NCI-H1436 (cell line): ENCODE measurements at places on chromosomes 16 and 17.

DNA sequence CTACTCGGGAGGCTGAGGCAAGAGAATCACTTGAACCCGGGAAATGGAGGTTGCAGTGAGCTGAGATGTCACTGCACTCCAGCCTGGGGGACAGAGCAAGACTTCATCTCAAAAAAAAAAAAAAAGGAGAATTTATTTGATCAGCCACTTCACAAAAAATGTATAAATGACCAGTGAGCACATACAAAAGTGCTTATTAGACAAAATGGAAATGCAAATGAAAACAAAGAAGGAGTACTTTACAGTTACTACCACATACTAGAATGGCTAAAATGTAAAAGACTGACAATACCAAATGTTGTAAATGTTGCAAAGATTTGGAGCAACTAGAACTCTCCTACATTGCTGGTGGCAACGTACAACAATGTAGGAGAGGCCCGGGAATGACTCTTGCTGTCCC lies 241.8 kb upstream of the SOX9 start:
- no peak for DNase-seq

GRCh38 chr16:89033796-89034572 lies 57.0 kb upstream of the CBFA2T3 start:
- no peak for DNase-seq

DNA sequence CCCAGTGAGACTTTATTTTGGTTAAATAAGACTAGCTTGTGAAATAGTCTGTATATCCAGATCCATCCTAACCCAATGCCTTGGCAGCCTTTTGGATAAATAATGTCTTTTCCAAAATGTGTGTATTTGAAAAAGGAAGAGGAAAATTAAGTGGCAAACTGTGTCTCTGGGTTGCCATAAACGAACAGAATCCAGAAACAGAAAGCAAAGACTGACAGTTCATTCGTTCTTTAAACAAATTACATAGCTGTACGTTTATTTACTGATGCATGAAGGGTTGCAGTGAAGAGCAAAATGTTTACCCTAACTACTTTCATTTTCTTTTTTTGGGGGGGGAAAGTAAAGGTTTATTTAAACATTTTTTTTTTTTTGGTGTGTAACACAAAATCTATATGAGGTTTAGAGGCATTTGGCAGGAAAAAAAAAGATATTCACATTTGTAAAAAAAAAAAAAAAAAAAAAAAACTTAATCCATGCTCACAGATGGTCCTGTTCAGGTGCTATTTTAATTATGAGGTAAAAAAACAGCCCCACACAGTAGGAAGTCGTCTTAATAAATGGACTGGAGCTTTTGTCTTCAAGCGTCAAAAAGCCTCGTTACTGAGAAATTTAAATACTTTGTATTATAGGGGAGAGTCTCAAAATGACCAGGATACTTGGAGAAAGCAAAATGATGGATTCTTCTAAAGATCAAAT lies 245.9 kb downstream of the FTO start:
- no peak for DNase-seq

DNA sequence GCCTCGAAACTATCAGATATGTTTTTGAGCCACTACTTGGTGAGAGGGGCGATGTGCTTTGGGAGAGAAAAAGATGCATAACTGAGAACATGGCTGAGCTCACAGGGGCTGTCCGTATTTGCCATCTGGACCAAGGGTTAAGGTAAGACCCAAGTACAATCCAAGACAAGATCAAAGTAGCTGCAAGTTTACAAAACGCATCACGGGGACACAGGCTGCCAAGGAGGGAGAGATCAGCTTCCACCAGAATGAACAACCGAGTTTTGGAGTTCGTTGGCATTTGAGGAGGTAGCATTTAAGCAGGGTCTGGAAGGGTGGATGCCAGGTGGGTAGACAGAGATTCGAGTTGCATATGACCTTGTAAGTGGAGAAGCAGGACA lies 2.2 kb downstream of the PITPNC1 start:
- DNase-seq: no peak

DNA sequence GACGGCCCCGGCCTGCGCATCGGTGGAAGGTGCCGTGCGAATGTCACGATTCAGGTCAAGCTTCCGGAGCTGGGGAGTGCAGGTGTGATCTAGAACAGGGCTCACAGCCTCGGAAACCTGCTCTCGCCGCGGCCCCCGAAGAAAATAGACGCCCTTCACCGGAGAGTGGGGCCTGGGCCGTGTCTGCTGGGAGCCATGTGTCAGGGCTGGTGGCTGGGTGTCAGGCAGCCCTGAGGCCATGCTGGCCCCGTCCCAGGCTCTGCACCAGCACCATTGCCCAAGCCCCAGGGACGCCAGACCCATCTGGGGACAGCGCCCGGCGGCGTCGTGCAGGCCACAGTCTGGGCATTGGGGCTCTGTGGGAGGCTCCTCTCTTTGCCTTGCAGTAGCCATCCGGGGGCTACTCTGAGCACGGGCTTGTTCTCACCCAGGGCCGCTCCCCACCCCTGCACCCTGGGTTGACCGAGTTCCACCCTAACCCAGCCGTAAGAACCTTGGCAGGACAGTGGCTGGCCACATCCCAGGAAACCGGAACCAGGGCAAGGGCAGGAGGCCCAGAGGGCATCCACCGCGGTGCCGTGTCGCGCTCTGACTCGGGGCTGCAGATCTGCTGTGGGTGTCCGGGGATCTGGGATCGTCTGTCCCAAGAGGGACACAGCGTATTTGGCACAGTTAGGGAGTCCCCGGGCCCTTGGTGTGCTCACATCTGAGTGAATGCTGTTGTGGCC lies 5.3 kb upstream of the NUDT16L1 start:
- DNase-seq: no peak

- no peak for DNase-seq
Observed at GRCh38 chr17:69061721-69062556, 1.2 kb upstream of the ABCA9 start.

DNA sequence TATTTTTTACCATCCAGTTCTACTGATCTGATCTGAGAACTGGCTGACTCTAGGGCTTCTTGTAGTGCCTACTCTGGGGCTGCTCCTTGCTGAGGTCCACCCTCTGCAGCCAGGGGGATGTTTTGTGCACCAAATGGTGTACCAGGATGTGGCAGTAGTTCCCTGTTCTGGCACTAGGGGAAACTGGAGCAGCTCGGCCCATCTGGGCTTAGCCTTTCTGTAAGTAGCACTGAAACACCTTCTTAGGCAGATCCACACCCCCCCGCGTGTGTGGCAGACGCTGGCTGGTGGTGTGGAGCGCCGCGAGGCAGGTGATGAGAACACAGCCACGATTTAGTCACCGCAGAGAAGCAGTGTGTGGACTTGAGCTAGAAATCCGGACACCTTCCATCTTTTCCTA lies 17.0 kb downstream of the DUSP14 start:
- no peak for DNase-seq

DNA sequence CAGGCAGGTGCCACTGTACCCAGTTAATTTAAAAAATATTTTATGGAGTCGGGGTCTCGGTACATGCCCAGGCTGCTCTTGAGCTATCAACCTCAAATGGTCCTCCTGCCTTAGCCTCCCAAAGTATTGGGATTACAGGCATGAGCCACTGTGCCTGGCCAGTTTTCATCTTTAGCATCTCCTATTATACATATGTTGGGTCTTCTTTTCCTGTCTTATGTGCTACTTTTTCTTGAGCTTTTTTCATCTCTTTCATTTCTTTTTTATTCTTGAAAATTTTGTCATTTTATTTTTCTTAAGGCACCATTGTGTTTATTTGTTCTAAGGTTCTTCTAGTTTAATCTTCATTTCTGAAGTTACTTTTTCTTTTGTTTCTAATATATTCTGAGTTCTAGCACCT lies 20.7 kb downstream of the BANP start:
- no peak for DNase-seq

GRCh38 chr17:29883497-29883896 lies 46.5 kb downstream of the SSH2 start:
- no peak for DNase-seq

DNA sequence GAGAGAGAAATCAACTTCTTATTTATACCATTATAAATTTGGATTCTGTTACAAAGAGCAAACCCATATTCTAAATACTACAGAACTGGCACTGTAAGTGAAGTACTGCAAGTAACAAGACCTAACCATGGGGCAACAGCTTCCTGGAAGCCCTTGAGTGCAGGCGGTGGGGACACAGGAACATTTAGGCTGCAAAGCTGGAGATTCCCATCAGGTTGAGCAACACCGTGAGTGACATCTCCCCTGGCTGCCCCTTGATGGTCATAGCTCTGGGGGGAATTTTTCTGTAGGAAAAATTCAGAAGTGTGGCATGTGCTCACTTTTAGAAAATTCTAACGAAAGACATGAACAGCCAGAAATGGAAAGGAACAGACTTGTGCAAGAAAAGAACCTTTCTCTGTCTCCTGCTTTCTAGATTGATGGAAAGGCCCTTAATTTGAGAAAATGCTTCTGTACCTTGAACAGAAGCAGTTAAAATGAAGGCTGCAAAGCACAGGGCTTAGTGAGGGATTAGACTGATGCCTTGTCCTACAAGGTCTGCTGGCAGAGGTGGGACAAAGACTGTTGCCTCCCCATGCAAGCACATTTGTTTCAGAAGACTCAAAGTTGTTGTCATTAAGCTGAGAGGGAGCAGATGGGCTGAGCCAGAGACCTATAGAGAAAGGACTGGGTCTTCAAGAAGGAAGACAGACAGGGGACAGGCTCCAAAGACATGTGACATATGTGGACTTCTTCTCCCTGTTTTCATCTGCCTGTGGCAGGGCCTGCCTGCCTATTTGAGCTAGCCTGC lies 380.8 kb downstream of the SLC39A11 start:
- no peak for DNase-seq

- DNase-seq: no peak
Observed at GRCh38 chr16:17301593-17302135, 169.1 kb downstream of the XYLT1 start.

- no peak for DNase-seq
Observed at GRCh38 chr16:53937161-53937880, 233.4 kb downstream of the FTO start.

- no peak for DNase-seq
Observed at GRCh38 chr17:30366536-30366935, 12.2 kb upstream of the CPD start.

GRCh38 chr17:39450051-39450450 lies 1.0 kb downstream of the MED1 start:
- DNase-seq: no peak

- DNase-seq: no peak
Observed at GRCh38 chr17:18324140-18325050, 9.3 kb downstream of the SMCR8 start.

- no peak for DNase-seq
Observed at GRCh38 chr16:55592306-55592705, 25.8 kb downstream of the CAPNS2 start.

GRCh38 chr17:80959330-80960036 lies 32.2 kb upstream of the CHMP6 start:
- no peak for DNase-seq

DNA sequence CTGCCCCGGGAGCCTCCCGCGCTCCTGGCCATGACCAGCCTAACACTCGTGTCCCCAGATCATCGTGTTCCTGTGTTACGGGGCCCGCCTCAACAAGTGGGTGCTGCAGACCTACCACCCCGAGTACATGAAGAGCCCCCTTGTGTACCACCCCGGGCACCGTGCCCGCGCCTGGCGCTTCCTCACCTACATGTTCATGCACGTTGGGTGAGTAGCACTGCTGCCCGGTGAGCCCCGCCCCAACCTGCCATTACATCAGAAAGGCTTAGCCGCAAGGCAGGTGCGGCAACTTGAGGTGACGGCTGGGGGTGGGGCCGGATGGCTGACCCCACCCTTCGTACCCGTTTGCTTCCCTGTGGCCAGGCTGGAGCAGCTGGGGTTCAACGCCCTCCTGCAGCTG lies 1.4 kb downstream of the RHBDL1 start:
- DNase-seq: peak; percentile 79

DNA sequence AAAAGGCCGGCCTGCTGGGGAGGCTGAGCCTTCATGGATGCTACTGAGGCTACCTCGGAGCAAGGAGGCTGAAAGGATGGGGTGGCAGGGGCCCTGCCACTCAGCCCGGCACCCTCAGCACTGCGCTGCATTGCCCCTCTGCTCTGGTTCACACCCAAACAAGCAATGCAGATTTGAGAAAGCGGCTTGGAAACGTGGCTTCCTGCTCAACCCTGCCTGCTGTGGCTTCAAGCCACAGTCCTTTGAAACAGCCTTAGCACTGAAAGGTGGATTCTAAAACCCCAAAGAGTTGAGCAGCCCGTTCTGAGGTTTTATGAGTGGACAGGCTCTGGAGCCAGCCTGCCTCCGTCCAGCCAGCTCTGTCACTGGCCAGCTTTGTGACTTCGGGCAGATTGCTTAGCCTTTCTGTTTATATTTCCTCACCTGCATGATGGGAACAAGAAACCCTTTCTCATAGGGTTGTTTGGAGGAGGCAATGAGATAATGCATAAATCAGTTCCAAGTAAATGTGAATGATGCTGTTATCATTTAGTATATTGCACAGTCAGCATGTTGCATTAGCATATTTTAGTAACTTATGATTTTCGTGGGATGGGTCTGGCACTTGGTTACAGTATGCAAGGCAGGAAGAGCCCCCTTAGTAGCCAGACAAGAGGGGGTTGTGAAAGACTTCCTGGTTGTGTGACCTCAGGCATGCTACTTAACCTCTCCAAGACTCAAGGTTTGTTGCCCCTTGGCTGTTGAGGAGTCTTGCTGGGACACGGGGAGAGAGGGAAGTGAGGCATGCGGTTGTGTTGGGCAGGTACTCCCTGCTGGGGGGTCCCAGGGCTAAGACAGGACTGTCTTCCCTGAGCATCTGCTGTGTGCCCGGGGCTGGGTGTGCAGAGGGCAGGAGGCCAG lies 23.6 kb downstream of the CRISPLD2 start:
- DNase-seq: no peak

- DNase-seq: no peak
Observed at GRCh38 chr16:17370731-17371285, 100.0 kb downstream of the XYLT1 start.

- no peak for DNase-seq
Observed at GRCh38 chr17:46020023-46020761, 21.1 kb downstream of the STH start.

- peak; percentile 61 for DNase-seq
Observed at GRCh38 chr17:67157732-67158639, 87.0 kb downstream of the HELZ start.

DNA sequence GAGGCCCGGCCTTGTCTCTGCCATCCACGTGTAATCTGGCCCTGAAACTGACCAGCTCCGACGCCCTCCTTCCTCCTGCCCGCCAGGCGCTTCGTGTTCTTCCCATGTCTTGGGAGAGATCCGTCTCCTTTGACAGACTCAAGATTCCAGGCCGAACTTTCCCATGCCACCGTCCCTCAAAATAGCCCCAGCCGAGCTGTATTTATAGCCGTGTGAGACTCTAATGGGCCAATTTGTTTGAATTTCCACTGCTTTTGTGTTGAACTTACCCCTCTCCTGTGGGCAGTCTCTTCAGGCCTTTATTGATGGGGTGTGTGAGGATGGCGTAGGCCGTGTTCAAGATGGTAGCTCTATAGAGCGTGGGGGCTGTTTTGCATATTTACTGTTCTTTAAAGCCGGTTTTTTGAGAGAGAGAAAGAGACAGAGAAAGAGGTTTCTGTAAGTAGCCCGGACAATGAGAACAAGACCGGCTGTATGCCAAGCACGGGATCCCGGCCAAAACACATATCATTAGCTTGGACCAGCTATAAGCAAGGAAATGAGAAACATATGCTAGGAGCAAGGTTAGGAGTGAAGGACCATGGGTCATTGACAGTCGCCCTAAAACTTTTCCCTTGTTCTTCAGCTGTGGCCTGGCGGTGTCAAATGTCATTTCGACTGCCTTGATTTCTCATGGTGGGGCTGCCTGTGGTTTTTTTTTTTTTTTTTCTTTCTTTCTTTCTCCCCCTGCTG lies 124.5 kb upstream of the ZFHX3 start:
- DNase-seq: no peak
